ENCODE measurements at places on chromosomes 4 and X.

DNA sequence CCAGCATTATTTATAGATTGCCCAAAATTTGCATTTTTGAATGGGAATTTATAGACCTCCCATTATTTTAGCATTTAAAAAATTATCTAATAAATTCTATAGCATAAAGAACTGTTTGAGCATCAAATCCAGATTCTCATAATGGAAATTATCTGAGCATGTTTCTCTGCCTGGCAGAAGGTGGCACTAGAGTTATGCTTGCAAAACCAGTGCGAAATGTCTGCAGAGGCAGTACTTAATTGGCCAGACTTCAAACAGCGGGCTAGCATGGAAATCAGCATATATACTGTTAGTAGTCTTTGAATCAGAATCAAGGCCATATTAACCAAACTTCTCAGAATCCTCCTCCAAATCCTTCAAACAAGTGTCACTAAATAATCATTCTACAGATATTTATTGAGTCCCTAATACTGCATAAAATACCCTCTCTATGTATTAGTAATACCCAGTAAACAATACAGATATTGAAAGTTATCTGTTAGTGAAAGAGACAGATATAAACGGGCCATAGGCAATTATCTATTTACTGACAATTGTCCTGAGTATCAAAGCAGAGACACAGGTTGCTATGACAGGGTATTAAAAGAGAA lies 78.7 kb upstream of the DCLK2 start:
- DNase-seq: peak; percentile 60

GRCh38 chr4:11297627-11298026 lies 131.1 kb downstream of the HS3ST1 start:
- DNase-seq: no peak

DNA sequence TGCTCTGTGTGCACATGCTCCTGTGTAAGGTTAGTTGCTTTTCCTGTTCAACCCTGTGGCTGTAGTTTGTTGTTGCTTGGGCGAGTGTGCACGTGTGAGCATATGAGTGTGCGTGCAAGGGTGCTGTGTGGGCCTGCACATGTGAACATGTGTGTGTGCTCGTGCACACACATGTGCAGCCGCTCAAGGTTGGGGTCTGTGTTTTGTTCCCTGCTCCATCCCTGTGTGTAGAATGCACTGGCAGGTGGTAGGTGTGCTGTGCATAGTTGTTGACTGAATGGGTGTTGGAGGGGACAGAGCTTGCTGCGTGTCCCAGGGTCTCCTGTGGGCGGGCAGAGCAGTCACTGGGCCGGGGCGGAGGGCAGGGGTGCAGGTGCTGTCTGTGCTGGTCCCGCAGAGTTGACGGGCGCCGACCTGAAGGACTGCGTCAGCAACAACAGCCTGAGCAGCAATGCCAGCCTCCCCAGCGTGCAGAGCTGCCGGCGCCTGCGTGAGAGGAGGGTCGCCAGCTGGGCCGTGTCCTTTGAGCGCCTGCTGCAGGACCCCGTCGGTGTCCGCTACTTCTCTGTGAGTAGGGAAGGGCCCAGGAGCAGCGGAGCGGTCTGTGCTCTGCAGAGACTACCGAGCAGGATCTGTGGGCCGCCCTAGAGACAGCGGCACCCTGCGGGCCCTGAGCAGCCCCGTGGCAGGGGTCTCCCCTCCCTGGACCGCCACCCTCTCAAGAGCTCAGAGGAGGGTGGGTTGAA lies 27.9 kb upstream of the HGFAC start:
- no peak for DNase-seq

- no peak for DNase-seq
These were observed 85.0 kb upstream of the CNKSR2 start for GRCh38 chrX:21289232-21289631.

GRCh38 chrX:29867971-29868370 lies 347.4 kb upstream of the MAGEB2 start:
- DNase-seq: no peak

GRCh38 chr4:90099812-90100211 lies 27.4 kb upstream of the CCSER1 start:
- no peak for DNase-seq

GRCh38 chrX:136268051-136269048 lies 17.1 kb upstream of the MAP7D3 start:
- peak; percentile 7 for DNase-seq

DNA sequence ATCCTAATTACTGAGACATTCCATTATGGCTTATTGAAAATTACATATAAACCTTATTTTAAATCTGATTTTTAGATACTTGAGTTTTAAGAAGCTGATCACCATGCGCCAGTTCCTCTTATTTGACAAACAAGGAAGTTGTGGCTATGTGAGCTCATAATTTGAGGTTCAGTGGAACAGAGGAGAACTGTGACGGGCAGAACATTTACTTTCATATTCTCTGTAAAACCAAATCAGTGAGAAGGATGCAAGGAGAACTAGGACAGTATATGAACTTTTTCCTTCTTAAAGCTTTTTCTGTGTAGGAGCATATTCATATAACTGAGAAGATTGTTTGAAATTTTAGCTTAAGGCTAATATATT lies 25.3 kb downstream of the STIM2 start:
- DNase-seq: no peak

DNA sequence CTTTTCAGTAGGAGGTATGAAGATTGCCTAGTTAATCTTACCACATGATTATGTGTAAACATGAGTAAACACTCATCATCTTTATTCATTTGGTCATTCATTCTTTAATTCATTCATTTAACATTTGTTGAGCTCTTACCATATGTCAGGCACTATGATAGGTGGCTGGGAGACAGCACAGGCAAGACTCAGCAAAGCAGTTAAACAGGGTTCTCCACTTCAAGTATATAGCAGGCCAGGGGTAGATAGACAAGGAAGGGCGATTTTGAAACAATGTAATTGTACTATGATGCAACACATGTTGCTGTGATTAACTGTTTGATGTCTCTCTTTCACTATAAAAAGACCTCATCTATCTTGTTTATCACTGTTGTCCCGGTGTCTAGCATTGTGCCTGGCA lies 84.3 kb upstream of the GPR101 start:
- DNase-seq: no peak

DNA sequence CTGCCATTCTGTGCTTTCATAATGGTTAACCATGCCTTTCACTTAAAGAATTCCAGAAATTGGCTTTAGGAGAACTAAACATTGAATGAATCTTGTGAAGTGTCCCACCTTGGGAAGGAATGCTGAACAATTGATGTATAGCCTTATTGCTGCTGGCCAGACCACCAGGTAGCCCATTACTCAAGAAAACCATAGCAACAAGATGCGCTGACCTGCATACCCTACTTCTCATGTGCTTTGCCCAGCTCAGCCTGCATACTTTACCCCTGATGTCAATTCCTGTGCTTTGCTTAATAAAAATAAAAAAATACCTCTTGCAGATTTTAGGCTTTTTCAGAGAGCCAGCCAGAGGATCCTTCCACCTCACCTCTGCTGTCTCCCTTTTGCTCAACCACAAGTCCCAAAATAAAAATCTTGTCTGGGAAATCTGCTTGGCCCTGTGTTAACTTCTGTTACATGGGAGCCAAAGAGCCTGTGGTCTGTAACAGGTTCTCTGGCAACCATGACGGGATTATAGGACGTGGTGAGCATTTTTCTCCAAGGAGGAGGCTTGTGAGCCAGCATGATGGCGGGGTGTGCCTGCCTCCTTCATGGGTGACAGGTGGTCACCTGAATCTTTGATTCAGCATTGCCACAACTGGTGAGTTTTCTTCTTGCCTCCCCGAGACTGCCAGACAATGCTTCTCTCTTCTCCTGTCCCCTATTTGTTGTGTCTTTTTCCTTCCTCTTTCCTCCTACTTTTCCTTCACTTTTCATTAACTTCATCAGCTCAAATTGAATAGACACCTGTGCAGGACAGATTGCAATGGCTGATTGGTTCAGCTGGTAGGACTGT lies 106.8 kb downstream of the ARSJ start:
- DNase-seq: no peak

DNA sequence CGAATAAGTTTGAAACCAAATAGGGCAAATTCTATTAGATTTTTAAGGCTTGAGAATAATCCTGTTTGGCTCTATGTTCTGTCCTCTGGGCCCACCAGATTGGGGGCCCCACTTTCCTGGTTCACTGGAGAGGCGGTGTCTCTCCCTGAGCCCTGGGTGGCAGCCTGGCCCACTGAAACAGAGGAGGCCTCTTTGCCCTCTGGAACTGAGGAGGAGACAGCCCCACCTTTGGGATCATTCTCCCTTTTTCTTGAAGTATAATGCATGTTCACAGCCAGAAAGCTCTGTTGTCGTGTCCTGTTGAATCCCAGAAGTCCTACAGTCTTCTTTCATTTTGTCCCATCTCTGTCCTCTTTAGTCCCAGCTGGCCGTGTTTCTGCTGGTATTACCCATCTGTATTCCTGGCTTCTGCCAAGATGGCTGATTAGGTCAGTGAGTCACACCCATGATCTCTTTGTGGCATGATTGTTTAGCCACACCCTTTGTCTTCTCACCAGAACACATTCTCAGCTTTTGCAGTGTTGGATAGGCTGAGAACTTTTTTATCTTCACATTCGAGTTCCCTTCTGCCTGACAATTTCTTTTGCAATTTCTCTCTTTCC lies 8.1 kb upstream of the TBC1D25 start:
- DNase-seq: no peak

GRCh38 chr4:153217440-153217839 lies 13.2 kb downstream of the TRIM2 start:
- no peak for DNase-seq

- DNase-seq: no peak
These were observed 664 bp downstream of the PIR start for GRCh38 chrX:15492469-15492868.

GRCh38 chr4:10716163-10716562 lies 31.6 kb upstream of the CLNK start:
- no peak for DNase-seq

GRCh38 chr4:187908079-187908561 lies 87.5 kb upstream of the ZFP42 start:
- DNase-seq: no peak

Data from HCT116 (cell line).